Myocyte (in vitro differentiated cells): ENCODE measurements at places on chromosomes 11 and 22. TPM values are rescaled to one million over a fixed set of nuclear protein-coding genes. Genes with fewer than 3 reads are reported as not detected.

DNA sequence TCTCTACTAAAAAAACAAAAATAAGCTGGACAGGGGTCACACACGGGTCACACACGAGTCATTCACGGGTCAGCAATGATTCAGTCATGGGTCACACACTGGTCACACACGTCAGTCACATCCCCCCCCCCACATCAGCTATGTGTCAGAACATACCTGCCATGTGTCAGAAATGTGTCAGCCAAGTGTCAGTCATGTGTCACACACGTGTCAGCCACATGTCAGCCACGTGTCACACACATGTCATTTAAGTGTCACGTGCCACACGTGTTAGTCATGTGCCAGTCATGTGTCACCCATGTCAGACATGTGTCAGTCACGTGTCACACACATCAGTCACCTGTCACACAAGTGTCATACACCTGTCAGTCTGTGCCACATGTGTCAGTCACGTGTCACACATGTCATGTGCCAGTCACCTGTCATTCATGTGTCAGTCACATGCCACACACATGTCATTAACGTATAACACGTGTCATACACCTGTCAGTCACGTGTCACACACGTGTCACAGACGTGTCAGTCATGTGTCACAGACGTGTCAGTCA, 28.7 kb upstream of the MMP20 start:
- no peak for DNase-seq

DNA sequence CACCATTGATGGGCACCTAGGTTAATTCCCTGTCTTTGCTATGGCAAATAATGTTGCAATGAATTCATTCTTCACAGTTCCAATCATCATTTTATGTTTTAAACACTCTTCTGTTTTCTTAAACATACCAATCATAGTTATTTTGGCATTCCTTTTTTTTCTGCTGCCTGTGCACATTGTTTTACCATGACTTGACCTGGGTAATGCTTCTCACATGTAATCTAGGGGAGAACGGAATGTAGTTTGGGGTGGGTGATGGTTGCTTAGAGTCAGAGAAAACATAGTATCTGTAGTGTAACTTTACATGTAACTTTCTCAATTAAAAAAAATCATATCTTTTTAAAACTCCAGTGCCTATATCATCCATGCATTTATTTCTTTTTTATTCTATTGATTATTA, 1945.3 kb upstream of the RAG2 start:
- DNase-seq: peak; percentile 37

GRCh38 chr11:914747-915501, 4.3 kb upstream of the CHID1 start:
- no peak for DNase-seq

Gene BRSK2
- total RNA-seq: 0.21 and 0.70 TPM in 2 replicates

DNA sequence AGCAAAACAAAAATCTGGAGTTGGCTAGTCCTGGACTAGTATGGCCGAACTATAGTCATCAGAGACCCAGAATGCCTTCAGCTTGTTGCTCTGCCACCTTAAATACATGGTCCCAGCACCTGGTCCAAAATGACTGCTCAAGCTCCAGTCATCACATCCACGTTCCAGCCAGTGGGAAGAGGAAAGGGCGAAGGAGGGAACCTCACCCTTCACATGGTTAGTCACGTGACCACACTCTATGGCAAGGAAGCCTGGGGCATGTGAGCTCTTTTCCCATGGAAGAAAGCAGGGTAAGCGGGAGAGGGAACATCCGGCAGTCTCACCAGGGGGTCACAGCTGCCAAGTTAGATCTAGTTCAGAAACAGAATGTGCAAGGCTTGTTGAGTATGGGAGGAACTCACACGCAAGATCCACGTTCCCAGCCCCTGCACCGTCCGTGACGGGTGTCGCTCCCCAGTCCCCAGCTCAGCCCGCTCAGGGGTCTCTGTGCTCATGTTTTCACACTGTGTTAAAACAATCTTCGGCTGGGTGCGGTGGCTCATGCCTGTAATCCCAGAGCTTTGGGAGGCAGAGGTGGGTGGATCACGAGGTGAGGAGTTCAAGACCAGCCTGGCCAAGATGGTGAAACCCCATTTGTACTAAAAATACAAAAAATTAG, 1.9 kb upstream of the ANO9 start:
- peak; percentile 64 for DNase-seq

DNA sequence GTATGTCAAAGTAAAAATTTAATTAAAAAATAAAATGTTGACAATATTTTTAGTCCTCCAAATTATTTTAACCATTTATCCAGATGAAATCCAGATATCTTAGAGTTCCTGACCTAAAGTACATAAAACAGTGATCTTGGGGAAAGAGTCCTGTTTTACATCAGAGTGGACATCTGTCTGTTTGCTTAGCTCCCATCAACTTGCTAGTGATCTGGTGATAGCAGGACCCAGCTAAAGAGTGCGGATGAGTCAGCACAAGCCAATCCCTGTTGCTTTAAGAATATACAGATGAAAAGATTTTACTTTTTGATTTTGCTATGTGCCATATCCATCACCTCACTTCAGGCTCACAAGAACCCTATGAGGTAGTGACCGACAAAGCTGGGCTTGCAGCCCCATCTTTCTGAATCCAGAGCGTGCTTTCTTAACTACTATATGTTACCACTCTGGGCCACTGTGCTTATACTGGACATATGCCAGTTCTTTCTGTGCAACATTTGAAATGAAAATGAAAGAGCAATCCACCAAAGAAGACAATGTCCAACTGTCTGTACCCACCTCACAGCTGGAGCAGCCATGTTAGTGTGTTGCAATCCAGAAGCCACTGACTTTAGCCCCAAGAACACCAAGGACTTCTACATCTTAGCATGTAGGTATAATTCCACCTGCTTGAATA, 167.6 kb upstream of the SESN3 start:
- DNase-seq: no peak

Gene OR10D3
- total RNA-seq: not detected in 2 replicates

DNA sequence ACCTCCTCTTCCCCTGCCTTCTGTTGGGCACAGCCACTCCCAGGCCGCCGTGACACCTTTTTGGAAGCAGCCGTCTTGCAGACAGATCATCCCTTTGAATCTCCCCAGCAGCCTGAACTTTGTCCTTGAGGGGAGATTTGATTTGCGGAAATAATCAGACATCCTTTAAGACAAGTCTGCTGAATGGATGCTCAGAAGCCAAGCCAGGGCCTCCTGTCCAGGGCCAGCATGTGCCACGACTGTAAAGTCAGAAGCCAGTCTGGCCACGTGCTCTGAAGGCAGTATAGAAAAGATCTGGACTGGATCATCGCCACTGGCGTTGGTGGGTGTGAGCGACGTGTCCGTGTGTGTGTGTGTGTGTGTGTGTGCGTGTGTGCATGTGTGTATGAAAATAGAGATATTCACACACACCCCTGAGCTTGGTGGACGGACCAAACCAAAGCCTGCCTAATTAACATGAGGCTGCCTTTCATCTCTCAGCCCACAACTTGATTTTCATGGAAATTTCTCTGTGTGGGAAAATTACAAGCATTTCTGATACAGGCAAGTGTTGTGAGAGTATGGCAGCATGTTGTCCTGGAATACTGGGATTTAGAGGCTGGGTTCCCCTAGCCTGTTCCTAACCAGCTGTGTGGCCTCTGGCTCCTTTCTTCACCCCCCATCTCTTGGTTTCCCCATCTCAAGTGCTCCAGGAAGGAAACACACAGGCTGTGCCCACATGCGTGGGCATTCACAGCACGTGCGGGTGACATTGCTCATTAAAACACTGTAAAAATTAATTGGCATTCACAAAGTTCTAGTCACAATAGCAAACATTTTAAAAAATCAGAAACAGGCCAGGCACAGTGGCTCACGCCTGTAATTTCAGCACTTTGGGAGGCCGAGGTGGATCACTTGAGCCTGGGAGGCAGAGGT, 61.8 kb upstream of the WNT7B start:
- peak; percentile 40 for DNase-seq

GRCh38 chr11:21133244-21133643, 463.9 kb downstream of the NELL1 start:
- DNase-seq: no peak

Gene ASPHD2
- 0.21 and 0.83 TPM in 2 replicates for total RNA-seq

DNA sequence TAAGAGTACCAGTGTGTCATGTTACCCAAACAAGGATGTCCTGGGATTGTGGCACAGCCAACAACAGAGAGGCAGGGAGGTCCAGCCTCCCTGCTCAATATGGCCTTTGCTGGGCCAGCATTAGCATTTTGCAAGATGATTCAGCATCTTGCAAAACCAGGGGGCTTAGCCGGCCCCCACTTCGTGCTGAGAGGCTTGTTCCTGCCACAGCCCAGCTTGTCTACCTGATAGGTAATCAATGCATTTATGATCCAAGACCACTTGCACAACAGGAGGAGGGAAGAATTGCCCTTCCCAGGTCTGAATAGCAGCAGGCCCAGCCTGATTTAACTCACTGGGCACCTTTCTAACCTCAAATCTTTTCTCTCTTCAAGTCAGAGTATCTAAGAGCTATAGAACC, 189.0 kb upstream of the SYT13 start:
- no peak for DNase-seq

- peak; percentile 77 for DNase-seq
Observed at GRCh38 chr11:47161134-47161854, 15.4 kb downstream of the ARFGAP2 start.

DNA sequence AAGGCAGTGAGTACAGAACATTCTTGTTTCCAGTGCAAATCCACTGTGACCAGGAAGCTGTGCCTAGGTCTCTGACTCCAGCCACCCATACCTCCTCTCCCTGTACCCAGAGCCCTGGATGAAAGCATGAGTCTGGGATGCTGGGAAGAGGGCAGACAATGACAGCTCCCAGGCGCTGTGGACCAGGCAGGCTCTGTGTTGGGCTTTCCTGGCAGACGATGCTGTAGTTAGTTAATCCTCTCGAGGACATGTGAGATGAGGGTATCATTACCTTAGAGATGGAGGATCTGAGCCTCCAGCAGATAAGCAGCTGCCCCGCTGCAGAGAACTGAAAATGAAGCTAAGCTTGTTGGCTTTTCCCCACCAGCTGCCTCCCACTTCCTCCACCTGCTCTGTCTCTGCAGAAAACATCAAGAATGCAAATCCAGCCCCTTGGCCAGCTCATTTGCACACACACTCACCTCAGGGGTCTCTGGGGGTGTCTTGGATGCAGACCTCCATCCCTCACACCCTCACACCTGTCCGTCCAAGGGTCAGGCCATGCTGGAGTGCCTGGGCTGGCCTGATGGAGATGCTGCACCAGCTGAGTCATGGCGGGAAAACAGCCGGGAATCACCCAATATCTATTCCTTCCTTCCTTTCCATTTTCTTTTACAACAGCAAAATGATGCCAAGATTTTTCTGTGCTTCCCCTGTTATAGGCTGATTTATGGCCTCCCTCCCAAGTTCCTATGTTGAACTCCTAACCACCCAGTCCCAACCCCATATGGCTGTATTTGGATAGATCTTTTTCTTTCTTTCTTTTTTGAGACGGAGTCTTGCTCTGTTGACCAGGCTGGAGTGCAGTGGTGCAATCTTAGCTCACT, 94.9 kb upstream of the SEPTIN5 start:
- no peak for DNase-seq

- no peak for DNase-seq
Observed at GRCh38 chr22:19207401-19207808, 28.9 kb upstream of the SLC25A1 start.

DNA sequence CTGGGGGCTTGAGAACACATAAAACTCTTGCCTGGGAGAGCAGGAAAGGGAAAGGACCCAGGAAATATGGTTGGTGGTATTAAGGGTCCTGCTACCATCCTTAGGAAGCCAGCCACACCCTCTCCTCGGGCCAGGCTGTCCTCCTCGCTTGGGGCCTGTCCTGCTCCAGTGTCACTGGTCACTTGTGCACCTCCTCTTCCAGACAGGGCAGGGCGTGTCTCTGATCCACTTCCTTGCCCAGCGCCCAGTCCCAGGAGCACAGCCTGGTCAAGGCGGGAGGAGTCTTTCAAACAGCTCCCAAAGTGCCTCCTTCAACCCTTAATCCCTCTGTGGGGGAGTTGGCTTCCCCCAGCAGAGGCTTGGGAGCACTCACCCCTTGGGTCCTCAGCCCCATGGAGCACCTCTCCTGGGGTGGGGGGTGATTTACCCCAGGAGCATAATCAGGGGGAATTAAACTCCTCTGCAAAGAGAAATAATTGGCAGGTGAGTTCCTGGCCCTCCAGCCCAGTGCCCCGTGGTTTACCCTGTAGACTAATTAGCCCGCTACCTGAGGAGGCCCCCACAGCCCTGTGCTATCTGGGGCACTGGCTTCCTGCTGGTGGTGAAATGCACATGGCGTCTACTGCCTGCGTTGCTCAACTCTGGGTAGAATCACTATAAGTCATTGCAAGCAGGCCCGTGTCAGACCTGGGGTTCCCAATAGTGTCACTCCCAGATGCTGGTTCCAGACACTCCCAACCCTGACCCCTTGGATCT, 8.0 kb downstream of the TMPRSS6 start:
- no peak for DNase-seq

DNA sequence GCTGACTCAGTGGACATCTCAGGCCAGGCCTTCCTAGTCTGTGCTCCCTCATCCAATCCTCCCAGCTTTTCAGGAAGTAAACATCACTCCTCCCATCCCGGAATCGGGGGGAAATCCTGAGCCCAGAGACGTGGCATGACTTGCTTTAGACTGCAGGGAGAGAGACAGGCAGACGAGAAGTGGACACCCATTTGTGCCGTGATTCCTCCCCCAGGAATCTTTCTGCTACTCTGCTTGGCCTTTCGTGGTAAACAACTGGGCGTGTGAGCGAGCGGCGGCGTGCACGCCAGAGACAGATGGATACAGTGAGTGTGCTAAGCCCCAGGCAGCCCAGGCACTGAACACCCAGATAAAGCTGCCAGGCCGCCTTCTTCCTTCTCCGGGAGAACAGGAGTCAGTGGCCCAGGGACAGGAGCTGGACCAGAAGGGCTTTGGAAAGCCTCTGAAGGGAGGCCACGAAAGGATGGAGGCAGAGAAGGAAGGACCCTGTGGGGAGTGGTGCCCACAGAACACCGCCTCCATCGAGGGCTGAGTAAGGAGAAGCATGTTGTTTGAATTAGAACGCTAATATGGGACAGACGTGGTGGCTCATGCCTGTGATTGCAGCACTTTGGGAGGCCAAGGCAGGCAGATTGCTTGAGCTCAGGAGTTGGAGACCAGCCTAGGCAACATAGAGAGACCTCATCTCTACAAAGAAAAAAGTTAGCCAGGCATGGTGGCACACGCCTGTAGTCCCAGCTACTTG, 53.0 kb upstream of the PRR5 start:
- peak; percentile 91 for DNase-seq

DNA sequence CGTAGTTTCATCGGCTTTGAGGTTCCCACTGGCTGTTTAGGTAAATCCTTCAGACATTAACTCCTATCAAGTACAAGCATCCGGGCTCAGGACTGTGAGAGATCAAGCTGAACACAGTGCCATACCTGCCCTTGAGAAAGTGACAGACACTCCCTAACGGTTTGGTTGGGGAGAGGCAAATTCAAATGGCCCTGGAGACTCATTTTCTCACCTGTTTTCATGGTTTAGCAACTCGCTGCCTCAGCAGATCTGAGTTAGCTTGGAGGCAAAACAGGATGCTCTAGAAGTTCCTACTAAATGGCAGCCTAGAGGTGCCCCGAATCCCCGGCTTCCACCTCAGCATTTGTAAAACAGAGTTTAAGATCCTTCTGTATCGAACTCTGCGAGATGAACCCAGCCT, 3.6 kb upstream of the FBXO3 start:
- no peak for DNase-seq

Gene CRYBA4
- total RNA-seq: not detected in 2 replicates

- DNase-seq: no peak
Observed at GRCh38 chr11:15710580-15711275, 596.0 kb downstream of the INSC start.

GRCh38 chr22:32208681-32209080, 3.8 kb upstream of the RFPL2 start:
- peak; percentile 92 for DNase-seq
